ENCODE measurements at places on chromosomes 1 and 21.

GRCh38 chr1:24600551-24600950, 42.6 kb upstream of the SRRM1 start:
- no peak for DNase-seq

DNA sequence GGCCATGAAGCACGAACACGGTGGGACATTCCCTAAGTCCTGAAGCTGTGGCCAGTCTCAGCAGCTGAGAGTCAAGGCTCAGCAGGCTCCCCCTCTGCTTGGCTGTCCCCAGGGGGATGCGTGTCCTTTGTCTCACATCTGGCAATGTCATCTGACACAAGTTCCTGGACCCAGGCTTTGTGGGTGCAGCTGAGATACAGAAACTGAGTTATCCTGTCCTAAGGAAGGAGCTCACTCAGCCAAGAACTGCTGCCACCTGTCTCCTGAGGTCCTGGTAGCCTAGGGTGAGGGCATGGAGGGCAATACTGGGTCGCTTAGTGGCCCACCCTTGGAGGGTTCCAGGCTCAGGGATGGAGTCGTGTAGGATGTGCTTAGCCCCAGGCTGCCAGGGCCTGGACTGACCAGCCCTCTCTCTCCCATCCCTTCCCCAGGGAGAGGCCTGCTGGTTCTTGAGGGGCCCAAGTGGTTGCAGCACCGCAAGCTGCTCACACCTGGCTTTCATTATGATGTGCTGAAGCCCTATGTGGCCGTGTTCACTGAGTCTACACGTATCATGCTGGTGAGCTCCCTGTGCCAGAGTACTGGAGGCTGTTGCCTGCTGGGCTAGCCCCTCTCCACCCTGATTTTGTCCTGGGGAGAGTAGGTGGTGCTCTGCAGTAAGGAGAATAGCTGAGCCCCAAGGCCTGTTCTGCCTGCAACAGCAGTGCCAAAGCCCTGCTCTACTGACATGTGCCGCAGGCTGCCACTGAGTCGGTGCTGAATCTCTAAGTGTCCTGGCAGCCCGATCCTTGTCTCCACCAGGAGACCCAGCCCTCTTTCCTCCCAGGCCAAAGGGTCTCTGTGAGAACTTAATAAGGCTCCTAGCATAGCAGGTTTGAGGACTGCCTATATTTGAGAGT, 13.5 kb downstream of the CYP4B1 start:
- no peak for DNase-seq

- no peak for DNase-seq
These were observed 1.9 kb downstream of the AKR7A2 start for GRCh38 chr1:19310061-19310460.

GRCh38 chr21:34687065-34687464, 18.3 kb downstream of the CLIC6 start:
- DNase-seq = no peak

- no peak for DNase-seq
These were observed 478 bp downstream of the MAD2L2 start for GRCh38 chr1:11680270-11681070.

GRCh38 chr1:212089560-212090163, 54.1 kb downstream of the DTL start:
- DNase-seq = no peak

GRCh38 chr1:64107632-64108031, 95.8 kb upstream of the UBE2U start:
- DNase-seq = no peak

GRCh38 chr1:57605933-57606332, 182.1 kb upstream of the DAB1 start:
- DNase-seq = no peak

GRCh38 chr1:36542962-36543515, 60.3 kb upstream of the CSF3R start:
- DNase-seq = no peak

GRCh38 chr1:62230718-62231117, 36.1 kb downstream of the L1TD1 start:
- no peak for DNase-seq

- no peak for DNase-seq
These were observed 4.8 kb upstream of the OR6F1 start for GRCh38 chr1:247721222-247721621.

- no peak for DNase-seq
These were observed 147.1 kb downstream of the C1orf21 start for GRCh38 chr1:184533915-184534314.

DNA sequence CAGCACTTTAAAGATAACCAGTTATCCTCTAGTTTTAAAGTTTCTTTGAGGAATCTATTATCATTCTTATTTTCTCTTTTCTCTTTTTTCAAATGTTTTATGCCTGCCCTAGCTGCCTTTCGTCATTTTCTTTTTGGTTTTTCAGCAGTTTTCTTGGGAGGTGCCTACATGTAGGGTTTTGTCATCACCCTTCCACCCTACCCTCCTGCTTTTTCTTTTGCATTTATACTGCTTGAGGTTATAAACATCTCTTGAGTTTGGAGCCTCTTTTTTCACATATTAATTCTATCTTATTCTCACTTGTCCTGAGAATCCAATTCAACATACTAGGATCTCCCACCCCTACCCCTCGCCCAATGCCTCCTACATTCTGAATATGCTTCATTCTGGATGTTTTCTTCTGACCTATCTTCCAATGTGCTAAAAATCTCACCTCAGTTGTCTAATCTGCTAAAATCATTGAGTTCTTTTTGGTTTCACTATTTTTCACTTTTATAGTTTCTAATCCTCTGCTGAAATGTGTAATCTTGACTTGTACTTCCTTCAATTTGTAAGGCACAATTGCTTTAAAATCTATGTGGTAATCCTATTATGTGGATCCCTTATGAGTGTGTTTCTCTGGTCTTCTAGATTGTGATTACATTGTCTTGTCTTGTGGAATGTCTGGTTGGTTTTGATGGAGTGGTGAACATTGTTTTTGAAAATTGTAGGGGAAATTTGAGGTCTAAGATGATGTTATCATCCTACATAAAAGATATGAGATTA, 38.7 kb downstream of the MIA3 start:
- DNase-seq = no peak

DNA sequence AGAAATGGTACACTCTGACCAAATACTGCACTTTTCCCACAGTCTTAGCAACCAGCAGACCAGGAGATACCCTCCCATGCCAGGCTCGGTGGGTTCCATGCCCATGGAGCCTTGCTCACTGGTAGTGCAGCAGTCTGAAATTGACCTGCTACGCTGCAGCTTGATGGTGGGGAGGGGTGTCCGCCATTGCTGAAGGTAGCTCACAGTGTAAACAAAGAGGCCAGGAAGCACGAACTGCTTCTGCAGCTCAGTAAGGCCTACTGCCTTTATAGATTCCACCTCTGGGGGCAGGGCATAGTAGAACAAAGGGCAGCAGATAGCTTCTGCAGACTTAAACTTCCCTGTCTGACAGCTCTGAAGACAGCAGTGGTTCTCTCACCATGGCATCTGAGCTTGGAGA, 12.3 kb upstream of the IFI44L start:
- no peak for DNase-seq

DNA sequence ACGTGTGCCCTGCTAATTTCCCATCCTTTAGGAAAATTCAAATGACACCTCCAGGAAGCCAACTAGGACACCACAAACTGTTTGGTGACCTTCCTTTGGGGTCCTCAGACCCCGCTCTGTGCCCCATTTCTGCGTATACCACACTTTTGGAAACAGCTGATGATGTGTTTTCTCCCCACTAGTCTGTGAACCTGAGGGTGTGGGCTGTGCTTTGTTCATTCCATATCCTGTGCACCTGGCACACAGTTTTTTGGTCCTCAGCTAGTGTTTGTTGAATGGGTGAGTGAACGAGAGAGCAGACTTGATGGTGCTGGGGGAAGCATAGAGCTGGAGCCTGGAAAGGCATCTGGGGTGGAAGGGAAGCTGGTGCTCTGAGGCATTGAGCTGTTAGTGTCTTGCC, 48.6 kb downstream of the RPS6KA1 start:
- DNase-seq = no peak

- no peak for DNase-seq
These were observed 122.1 kb downstream of the NEK7 start for GRCh38 chr1:198278943-198279342.

DNA sequence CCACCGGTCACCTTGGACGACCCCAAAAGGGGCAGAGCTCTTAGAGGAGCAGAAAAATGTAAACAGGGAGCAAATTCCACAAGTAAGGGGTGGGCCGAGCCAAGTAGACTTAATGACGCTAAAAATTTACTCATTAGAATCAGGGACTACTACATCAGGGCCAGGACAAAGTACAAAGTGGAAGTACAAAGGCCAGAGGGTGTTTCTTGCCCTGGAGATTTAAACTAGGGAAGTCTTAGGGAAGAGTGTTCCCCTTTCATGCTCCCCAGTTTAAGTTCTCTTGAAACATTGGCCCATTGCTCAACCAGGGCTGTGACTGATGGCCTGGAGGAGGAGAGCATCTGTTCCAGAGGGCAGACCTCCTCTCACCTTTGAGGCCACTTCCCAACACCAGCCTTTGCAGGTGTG, 48.6 kb downstream of the BACH1 start:
- no peak for DNase-seq

GRCh38 chr1:160046494-160047110, 14.8 kb upstream of the PIGM start:
- DNase-seq = peak; percentile 40

- peak; percentile 78 for DNase-seq
These were observed 1.2 kb downstream of the GPR153 start for GRCh38 chr1:6259491-6260362.

DNA sequence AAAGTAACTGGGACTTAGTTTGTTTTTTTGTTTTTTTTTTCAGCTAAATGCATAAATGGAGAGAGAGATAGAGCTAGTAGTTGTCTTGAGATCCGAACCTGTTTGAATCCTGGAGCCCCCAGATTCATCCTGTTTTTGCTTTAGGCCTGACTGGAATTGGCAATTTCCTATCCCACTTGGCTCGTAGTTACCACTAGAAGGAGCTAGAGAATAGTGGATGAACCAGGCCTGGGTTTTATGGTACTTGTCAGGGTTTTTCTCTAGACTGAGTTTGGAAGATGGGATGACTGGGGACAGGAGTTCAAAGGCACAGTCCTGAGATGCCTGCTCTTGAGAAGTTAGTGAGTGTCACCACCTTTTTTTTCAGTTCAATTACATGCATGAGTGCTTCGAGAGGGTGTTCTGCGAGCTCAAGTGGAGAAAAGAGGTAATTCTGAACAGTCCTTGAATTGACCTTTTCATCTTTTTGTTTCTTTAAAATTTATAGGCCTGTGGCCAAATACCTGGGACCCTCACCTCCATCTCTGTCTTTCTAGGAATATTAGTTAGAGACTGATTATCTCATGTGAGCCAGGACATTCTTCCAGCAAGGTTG, 23.4 kb downstream of the CELF3 start:
- no peak for DNase-seq

GRCh38 chr1:4599951-4600481, 54.4 kb upstream of the AJAP1 start:
- DNase-seq = no peak

DNA sequence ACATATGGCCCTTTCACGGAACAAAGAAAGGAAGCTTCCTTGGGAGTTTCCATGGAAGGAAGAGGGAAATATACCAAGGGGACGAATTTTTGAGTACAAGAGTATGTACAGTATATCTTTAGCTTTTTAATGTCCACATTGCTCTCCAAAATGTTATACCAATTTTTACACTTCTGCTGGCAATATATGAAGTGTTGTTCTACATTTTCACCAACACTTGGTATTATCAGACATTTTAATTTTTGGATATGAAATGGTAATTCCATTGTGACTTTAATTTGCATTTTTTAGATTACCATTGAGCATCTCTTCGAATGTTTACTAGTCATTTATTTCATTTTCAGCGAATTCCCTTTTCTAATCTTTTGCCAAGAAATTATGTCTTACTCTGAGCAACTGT, 5.5 kb upstream of the VPS45 start:
- DNase-seq = no peak

- no peak for DNase-seq
These were observed 16.4 kb upstream of the TARBP1 start for GRCh38 chr1:234495231-234495990.

DNA sequence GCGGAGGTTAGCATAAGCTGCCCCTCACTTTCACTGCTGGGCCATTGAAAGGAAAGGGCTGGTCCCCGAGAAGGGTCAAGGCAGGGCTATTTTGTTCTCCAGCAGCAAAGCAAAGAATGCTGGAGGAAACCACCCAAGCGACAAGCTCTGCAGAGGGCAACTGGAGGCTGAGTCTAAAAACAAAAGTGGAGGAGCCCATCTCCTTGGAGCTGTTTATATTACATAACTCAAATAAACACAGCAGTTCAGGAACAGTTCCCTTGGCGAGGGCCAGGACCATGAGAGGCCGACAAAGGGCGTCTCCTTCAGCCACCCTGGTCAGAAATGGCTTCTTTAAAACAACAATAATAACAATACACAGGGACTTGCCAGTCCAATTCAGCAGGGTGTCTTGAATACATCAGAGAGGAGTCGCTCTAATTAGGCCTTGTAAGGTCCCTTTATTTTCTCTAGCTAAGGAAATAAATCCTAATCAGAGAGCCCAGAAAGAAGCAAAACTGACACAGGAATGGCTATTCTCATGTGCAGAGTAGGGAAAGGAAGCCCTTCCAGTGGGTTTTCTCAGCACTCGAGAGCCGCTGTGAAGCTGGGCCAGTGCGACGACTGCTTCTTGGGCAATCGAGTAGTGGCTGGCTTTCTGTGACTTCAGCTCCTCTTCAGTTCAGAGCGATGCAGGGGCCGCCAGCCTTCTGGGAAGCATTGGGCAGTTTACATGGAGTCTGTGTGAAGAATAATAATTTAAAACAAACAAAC, 57.0 kb upstream of the TARBP1 start:
- no peak for DNase-seq

GRCh38 chr1:29467989-29468900, 231.9 kb downstream of the PTPRU start:
- no peak for DNase-seq

GRCh38 chr1:162056043-162056442, 13.4 kb upstream of the NOS1AP start:
- peak; percentile 23 for DNase-seq

Data from effector memory CD8-positive, alpha-beta T cell (primary cell).